Stomach (tissue), 19 donors: ENCODE measurements at places on chromosomes 4 and X. TPM values are rescaled to one million over a fixed set of nuclear protein-coding genes. Genes with fewer than 3 reads are reported as not detected.

- no peaks in the 10 kb centered on the region for H3K27me3 ChIP-seq
- DNase-seq: no peak
- no peak overlapping the region for H3K4me3 ChIP-seq
- H3K27ac ChIP-seq: no peak overlapping the region
- H3K36me3 ChIP-seq: no peaks in the 10 kb centered on the region
Observed at GRCh38 chrX:32480019-32480418, 731.3 kb downstream of the DMD start.

Gene HELT
- not detected for total RNA-seq

GRCh38 chrX:152044383-152044782, 69.9 kb upstream of the GABRE start:
- H3K4me3 ChIP-seq: no peak overlapping the region
- no peaks in the 10 kb centered on the region for H3K36me3 ChIP-seq
- no peak for DNase-seq
- H3K27ac ChIP-seq: no peak overlapping the region
- no peaks in the 10 kb centered on the region for H3K27me3 ChIP-seq
- H3K4me1 ChIP-seq: no peaks in the 10 kb centered on the region

DNA sequence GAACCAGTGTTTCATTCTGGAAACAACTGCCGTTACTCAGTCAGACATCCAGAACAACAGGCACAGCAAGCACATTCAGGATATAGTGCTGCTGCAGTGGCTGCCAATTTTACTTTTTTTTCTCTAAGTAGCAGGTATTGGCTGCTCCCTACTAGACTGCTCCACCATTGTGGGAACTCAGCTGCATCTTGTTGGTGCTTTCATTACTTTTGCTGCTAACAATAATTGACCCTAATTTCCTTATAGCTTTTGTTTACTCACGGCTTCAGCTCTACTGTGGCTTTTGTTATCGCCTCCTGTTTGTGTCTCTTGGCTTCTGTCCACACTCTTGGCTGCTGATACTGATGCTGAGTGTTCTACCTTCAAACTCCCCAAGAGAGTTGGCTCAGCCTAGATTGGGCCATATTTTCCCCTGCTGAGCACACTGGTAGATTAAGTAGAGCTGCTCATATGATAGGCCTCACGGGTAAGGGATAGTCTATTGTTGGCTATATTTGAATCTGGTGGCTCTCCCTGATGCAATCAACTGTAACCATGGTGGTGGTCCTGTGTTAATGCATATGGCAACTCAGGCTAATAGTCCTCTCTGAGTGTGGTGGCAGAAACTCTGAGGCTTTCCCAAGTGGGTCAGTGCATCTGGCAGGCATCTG, 44.5 kb upstream of the IL2 start:
- H3K36me3 ChIP-seq: no peaks in the 10 kb centered on the region
- H3K27ac ChIP-seq: no peak overlapping the region
- no peaks in the 10 kb centered on the region for H3K4me1 ChIP-seq
- no peak for DNase-seq
- H3K27me3 ChIP-seq: no peaks in the 10 kb centered on the region
- H3K4me3 ChIP-seq: no peak overlapping the region

- H3K4me1 ChIP-seq: no peaks in the 10 kb centered on the region
- H3K27ac ChIP-seq: no peak overlapping the region
- no peak overlapping the region for H3K4me3 ChIP-seq
- H3K27me3 ChIP-seq: no peaks in the 10 kb centered on the region
- no peak for DNase-seq
- no peaks in the 10 kb centered on the region for H3K36me3 ChIP-seq
Observed at GRCh38 chr4:140466146-140466545, 31.9 kb downstream of the MGAT4D start.

Gene CT45A2
- total RNA-seq: not detected

Gene POU4F2
- not detected for total RNA-seq

- H3K4me1 ChIP-seq: no peaks in the 10 kb centered on the region
- no peaks in the 10 kb centered on the region for H3K36me3 ChIP-seq
- no peak overlapping the region for H3K27ac ChIP-seq
- DNase-seq: no peak
- no peaks in the 10 kb centered on the region for H3K27me3 ChIP-seq
Observed at GRCh38 chr4:109313168-109314133, 11.0 kb upstream of the COL25A1 start.

Gene NAP1L3
- not detected for total RNA-seq

DNA sequence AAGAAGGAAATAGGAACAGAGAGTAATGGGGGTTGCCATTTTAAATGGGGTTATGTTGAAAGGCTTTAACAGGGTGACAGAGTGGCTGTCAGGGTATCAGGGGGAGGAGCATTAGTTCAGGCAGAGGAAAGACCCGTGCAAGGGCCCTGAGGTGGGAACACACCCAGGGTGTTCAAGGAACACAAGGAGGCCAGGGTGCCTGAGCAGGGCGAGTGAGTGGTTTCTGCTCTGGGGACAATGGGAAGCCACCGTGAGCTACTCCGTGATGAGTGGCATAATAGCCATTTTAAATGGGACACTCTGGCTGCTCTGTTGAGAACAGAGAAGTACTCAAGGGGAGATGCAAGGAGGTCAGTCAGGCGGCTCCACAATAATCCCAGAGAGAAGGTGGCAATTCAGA, 4.5 kb downstream of the EVC2 start:
- H3K27ac ChIP-seq: no peak overlapping the region
- peaks cover 16% of the 10 kb centered on the region for H3K27me3 ChIP-seq
- H3K4me3 ChIP-seq: no peak overlapping the region
- no peak for DNase-seq
- no peaks in the 10 kb centered on the region for H3K36me3 ChIP-seq

GRCh38 chr4:150078041-150078578, at the start of gene DCLK2:
Gene DCLK2 (plus strand): TSS chr4:150078445. CDS start chr4:150079028, 583 bp downstream.
- H3K27me3 ChIP-seq: peaks cover 12% of the 10 kb centered on the region
- peak; percentile 55 for DNase-seq
- H3K4me1 ChIP-seq: peaks cover 35% of the 10 kb centered on the region
- H3K36me3 ChIP-seq: no peaks in the 10 kb centered on the region
- H3K4me3 ChIP-seq: peak within 1 kb of the TSS; percentile 73
- H3K27ac ChIP-seq: peak within 1 kb of the TSS; percentile 82

Gene CTBP1
- total RNA-seq: 229 TPM

GRCh38 chrX:148204195-148204594, 223.1 kb downstream of the FMR1NB start:
- no peaks in the 10 kb centered on the region for H3K36me3 ChIP-seq
- no peak overlapping the region for H3K4me3 ChIP-seq
- no peak overlapping the region for H3K27ac ChIP-seq
- H3K4me1 ChIP-seq: no peaks in the 10 kb centered on the region
- H3K27me3 ChIP-seq: no peaks in the 10 kb centered on the region
- DNase-seq: no peak

DNA sequence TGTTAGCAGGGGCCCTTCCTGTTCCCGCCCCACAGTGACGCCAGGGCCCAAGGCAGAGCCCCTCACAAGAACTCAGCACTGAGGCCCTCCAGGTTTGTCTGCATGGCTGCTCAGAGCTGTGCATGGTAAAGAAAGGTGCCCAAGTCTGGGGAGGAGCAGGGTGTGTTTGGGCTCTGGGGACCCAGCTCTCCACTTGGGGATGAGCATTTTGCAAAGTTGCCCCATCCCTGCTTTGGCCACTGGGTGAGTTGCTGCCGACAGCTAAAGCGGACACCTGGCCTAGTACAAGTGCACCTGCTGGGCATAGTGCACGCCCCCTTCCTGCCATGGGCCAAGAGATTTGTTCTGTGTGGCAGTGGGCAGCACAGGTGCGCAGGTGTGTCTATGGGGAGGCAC, 2.0 kb upstream of the MXD4 start:
- no peak overlapping the region for H3K27ac ChIP-seq
- no peak overlapping the region for H3K4me3 ChIP-seq
- no peak for DNase-seq
- H3K4me1 ChIP-seq: peaks cover 68% of the 10 kb centered on the region
- H3K36me3 ChIP-seq: peaks cover under 1% of the 10 kb centered on the region

Gene ADH6
- total RNA-seq: not detected

Gene SYNPO2
- total RNA-seq: 186 TPM
